ENCODE measurements at places on chromosomes 7 and 10. TPM values are rescaled to one million over a fixed set of nuclear protein-coding genes. Genes with fewer than 3 reads are reported as not detected.

- DNase-seq: no peak
These were observed 7.8 kb downstream of the PROSER2 start for GRCh38 chr10:11830836-11831519.

GRCh38 chr7:30476459-30477145, 2.0 kb downstream of the NOD1 start:
- no peak for DNase-seq

DNA sequence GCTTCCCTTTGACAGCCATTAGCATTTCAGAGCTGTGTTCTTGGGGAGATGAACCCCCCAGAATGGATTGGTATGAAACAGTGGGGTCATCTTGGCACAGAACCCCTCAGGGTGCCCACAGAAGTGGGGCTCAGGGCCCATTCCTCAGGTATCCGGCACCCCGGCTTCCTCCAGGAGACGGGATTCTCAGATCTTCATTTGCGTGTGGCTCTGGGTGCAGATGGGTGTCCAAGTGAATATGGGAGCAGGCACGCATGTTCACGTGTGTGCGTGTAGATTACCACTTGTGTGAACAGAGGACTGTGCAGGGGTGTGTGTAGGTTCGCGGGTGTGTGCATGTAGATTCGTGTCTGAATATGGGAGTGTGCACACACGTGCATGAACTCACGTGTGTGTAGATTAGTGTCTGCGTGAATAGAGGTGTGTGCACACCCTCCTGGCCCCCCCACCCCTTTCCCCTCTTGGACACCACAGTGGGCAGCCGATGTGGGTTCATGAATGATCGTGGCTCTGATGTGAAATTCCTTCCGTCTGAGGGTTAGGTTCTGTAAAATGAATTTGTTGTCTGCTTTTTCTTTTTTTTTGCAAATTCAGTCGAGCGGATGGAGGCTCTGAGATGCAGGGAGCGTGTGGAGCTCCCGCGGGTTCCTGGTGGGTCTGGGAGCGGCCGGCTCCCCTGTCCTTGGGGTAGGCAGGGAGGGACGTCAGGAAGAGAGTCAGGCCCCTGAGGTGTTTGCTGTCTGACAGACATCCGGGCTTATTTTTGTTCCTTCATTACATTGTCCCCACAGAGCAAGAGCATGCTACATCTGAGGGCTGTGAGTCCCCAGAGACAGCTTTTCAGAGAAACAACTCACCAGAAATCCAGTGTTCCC, 7.4 kb downstream of the ELFN1 start:
- no peak for DNase-seq

GRCh38 chr10:63210611-63211196, 77.6 kb downstream of the NRBF2 start:
- no peak for DNase-seq

DNA sequence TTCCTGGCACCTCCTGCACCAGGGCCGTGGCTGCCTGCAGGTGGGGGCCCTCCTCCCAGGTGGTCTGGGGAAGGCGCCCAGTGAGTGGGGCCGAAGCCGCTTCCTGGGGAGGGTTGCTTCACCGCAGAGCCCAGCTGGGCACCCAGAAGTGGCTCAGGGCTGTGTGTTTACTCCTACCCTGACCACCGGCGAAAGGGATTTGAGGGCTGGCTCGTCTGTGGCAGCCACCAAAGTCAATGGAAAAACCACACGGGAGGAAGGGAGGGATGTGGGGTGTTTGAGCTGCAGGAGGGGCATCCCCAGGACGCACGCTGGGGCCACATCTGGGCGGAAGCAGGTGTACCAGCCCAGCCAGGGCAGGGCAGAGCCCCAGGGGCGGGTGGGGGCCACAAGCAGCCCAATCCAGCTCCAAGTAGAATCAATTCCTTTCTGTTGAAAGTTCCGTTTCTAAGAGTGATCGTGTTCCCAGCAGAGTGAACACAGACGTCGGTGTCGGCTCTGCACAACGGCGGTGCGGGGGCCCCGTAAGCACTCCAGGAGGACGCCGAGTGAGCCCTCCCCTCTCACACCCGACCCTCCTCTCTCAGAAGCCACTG, 69.9 kb downstream of the FOXL3 start:
- no peak for DNase-seq

DNA sequence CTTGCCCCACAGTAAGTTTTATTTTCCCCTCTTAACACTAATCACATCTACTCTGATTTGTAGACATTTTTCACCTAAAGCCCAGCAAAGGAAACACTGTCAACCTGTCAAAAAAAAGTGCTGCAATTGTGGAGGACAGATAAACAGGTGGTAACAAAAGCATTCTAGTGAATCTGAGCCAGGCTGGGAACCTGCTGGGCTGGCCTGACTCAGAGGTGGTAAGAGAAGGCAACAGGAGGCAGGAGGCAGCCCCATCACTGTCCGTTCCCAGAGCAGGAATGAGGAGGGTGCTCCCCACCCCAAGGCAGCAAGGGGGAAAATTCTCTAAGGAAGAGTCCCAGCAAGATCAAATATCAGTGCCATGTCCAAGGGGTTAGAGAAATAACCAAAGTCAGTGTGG, 19.5 kb upstream of the HERPUD2 start:
- no peak for DNase-seq

DNA sequence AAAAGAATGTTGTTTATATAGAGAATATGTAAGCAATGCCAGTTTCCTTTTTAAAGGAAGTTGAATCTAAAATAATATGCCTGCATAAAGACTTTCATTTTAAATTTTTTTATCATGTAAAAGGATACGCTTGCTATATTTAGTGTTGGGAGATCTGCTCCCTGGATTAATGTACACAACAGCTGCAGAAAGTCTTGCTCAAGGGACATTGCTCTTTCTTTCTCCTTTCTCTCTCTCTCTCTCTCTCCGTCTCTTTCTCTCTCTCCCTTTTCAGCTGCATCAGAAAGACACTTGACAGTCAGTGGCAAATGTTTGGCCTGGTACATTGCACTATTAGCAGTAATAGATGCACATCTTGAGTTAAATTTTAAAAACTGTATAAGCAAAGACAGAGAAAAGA, 739 bp downstream of the MYPN start:
- DNase-seq: no peak

- no peak for DNase-seq
These were observed 592.9 kb downstream of the CNTNAP2 start for GRCh38 chr7:146709451-146710027.

GIMAP6 gene
- total RNA-seq: not detected

DNA sequence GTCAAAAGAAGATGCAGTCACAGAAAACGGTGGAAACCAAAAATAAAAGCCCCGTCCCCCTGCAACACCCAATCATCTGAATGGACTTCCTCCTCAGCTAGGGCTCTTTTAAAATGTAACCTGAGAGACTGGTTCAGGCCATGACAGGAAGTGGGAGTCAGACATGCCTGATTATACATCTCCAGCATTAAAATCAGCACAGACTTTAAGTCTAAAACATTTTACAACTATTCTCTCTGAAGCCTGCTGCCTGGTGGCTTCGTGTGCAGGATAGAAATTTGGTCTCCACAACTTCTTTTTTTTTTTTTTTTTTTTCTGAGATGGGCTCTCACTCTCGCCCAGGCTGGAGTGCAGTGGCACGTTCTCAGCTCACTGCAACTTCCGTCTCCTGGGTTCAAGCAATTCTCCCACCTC, 30.3 kb downstream of the HACD1 start:
- no peak for DNase-seq

DNA sequence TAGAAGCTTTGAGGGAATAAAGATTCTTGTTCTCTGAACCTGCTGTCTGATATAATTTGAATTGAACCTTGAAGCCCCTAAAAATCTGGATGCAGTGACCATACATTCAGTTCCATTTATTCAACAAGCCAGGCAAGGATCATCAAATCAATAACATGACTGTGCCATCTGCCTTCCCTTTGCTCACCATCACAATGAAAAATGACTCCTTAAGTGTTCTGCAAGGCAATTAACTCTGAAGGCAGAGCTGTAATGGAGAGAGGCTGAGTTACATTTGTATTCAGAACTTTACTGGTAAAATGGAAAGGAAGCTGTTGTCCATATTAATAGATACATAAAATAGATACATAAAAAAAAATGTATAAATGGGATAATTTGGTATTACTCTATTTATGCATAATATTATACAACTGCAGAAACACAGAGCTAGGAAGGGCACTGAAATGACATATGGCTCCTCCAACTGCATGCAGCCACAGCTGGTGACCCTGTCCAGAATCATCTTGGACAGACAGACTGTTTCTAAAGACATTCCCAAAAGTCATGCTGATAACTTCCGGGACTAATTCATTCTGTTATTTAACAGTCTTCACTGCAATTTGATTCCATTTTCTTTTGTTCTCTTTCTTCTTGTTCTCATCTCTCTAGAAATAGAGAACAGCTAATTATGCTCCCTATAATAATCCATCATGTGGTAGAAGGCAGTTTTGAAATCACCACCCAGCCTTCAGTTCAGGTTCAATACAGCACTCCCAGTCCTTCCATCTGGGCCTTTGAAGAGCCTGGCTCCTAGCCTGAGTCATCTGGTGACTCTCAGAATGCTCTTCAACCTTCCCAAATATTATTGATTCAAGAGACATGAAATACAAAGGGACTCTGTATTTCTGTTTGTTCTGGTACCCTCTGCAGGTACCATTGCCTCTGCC, 412.6 kb downstream of the GFRA1 start:
- DNase-seq: no peak

GRCh38 chr7:23183279-23184012, 1.6 kb downstream of the NUP42 start:
- DNase-seq: no peak

TRIM50 gene
- total RNA-seq: not detected

DNA sequence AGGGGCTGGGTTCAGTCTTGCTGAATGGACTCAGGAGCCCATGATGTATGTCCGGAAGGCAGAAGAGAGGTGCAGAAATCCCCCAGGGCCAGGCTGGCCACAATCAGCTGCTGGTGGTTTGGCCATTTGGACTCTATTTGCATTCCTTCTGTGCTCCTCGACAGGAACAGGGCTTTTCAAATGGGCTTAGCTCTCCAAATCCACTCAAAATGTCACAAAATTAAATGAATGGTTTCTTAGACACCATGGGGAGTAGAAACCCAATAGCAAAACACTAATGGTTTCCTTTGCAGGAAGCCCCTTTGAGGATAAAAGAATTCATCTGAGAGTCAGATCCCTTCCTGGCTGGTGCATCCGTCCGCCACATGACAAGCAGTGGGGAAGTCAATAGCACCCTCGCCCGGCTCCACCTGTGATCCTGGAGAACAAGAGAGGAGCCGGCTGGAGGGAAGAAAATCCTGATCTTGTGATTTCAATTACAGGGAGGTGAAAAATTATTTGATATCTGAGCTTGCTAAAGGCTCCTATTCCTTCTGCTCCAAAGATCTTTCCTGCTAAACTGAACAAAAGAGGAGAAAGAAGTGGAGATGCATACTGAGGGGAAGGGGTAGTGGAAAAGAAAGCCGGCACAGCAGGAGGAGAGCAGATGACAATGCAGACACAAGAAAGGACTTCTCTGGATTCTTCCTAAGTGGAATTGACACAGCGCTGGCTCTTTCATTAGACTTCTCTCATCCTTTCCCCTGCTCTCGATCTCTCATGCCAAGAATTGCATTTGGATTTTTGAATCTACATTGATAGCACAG, 190.7 kb downstream of the C7orf25 start:
- DNase-seq: no peak

DNA sequence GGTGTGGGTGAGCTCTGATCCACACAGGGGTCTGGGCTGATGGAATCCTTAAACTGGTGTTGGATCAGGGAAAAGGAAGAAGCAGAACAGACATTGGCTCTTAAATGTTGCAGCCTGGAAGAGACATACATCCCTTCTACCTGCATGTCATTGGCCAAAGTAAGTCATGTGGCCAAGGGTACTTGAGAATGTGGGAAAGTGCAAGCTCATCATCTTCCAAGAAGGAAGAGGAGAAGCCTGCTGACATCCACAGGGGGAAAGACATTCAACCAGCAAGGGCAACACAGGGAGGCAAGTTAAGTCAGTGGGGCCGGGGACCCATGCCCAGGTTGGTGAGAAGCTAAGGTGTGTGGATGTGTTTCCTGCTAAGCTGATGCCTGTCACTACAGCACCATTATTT, 272.8 kb upstream of the MKI67 start:
- DNase-seq: no peak

DNA sequence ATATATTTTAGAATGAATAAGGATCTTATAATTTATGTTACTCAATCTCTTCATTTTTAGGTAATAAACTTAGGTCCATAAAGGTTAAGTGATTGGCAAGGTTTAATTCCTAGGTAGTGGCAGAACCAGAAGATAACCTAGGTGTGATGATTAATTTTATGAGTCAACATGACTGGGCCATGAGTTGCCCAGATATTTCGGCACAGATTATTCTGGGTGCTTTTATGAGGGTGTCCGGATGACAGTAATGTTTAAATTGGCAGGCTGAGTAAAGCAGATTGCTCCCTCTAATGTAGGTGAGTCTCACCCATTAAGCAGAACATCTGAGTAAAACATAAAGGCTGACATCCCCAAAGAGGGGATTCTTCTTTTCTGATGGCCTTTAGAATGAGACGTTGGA, 1349.3 kb upstream of the CELF2 start:
- DNase-seq: no peak

SOSTDC1 gene
- 1.4 TPM for total RNA-seq

ADIRF gene
- total RNA-seq: not detected

- DNase-seq: no peak
These were observed 167.1 kb upstream of the PRR15 start for GRCh38 chr7:29396563-29396962.

CLDN15 gene
- total RNA-seq: 9.1 TPM

C10orf53 gene
- total RNA-seq: not detected

FGL2 gene
- total RNA-seq: not detected

CALML3 gene
- total RNA-seq: not detected

- no peak for DNase-seq
These were observed 75.2 kb upstream of the LAMB4 start for GRCh38 chr7:108205311-108205710.

AUTS2 gene
- total RNA-seq: 148 TPM

- no peak for DNase-seq
These were observed 36.4 kb downstream of the ZNF438 start for GRCh38 chr10:30995081-30995770.

LDB3 gene
- total RNA-seq: 1.0 TPM

DNA sequence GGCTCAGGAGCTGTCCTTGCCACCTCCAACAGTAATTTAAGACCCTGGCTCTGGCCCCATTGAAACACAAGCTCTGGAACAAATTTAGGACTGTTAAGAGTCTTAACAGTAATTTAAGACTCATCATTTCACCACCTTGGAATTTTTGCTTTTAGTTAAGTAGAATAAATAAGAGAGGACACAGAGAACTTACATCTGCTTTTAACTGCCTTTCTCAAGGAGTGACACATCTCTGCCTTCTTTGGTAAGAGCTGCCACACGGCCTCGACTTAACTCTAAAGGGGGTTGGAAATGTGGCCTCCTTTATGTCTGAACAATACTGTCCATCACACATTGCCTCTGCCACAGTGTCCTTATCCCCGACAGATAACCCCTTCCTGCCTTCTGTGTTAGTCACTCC, 77.9 kb downstream of the HERPUD2 start:
- no peak for DNase-seq

Data from neural crest cell (in vitro differentiated cells).